Neural crest cell (in vitro differentiated cells): ENCODE measurements at places on chromosomes 1 and 21. TPM values are rescaled to one million over a fixed set of nuclear protein-coding genes. Genes with fewer than 3 reads are reported as not detected.
A peak's percentile ranks its signal among the peaks of the same experiment; 100 is the strongest.

The CCDC30 gene
- 6.9 and 7.5 TPM in 2 replicates for total RNA-seq

DNA sequence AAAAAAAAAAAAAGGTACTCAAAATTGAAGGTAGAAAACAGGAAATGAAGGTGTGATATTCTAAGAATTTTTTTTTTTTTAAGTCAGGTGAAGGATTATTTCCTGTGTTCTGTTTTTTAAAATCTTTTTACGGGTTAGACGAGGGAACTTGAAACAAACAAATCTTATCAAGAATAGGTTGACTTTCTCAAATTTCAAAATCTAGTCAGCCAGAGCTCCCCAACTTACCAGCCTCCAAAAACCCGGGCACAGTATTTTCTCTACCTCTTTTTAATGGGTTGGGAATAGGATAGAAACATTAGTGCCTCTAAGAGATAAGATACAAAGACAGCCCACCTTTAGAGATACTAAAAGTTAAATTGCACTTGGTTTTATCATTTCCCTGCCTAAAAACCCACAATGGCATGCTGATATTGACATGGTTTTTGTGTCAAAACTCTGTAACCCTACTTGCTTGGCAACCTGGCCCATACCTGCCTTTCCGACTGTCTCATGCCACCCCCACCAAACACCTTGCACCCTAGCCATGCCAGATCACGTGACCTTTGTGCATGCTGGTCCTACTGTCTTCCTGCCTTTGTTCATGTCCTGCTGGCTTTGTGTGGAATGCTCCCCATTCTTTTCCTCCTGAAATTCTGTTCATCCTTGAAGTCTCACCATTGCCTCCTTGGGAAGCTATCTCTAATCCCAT lies 4.2 kb downstream of the RCAN3 start:
- H3K27me3 ChIP-seq: peaks cover 74% of the 10 kb centered on the region
- peaks cover 11% of the 10 kb centered on the region for H3K4me1 ChIP-seq
- no peak overlapping the region for H3K27ac ChIP-seq

DNA sequence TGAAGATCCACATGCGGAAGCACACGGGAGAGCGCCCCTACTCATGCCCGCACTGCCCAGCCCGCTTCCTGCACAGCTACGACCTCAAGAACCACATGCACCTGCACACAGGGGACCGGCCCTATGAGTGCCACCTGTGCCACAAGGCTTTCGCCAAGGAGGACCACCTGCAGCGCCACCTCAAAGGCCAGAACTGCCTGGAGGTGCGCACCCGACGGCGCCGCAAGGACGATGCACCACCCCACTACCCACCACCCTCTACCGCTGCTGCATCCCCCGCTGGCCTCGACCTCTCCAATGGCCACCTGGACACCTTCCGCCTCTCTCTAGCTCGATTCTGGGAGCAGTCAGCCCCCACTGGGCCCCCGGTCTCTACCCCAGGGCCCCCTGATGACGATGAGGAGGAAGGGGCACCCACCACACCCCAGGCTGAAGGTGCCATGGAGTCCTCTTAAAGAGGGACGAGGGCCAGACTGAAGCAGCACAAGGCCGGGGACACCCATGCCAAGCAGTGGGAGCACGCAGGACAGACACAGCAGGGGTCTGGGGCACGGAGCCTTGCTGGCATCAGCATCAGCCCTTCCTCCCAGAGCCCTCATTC lies 13.7 kb downstream of the ZBTB7B start:
- H3K4me1 ChIP-seq: peaks cover 30% of the 10 kb centered on the region
- H3K4me3 ChIP-seq: no peak overlapping the region
- no peak overlapping the region for H3K27ac ChIP-seq
- no peaks in the 10 kb centered on the region for H3K27me3 ChIP-seq
- no peaks in the 10 kb centered on the region for H3K36me3 ChIP-seq

The CHODL gene
- total RNA-seq: 0.96 and 0.98 TPM in 2 replicates

The TNFRSF9 gene
- total RNA-seq: 0.23 and 0.28 TPM in 2 replicates

- H3K4me1 ChIP-seq: peaks cover 77% of the 10 kb centered on the region
- peak overlapping the region; percentile 19 for H3K27ac ChIP-seq
- H3K4me3 ChIP-seq: peak overlapping the region; percentile 68
- no peak for DNase-seq
These were observed 33.0 kb downstream of the KANK4 start for GRCh38 chr1:62285984-62286785.

The FCN3 gene
- total RNA-seq: not detected in 2 replicates

The SLC44A5 gene
- total RNA-seq: 9.7 and 10.0 TPM in 2 replicates

The PRR9 gene
- not detected in 2 replicates for total RNA-seq

DNA sequence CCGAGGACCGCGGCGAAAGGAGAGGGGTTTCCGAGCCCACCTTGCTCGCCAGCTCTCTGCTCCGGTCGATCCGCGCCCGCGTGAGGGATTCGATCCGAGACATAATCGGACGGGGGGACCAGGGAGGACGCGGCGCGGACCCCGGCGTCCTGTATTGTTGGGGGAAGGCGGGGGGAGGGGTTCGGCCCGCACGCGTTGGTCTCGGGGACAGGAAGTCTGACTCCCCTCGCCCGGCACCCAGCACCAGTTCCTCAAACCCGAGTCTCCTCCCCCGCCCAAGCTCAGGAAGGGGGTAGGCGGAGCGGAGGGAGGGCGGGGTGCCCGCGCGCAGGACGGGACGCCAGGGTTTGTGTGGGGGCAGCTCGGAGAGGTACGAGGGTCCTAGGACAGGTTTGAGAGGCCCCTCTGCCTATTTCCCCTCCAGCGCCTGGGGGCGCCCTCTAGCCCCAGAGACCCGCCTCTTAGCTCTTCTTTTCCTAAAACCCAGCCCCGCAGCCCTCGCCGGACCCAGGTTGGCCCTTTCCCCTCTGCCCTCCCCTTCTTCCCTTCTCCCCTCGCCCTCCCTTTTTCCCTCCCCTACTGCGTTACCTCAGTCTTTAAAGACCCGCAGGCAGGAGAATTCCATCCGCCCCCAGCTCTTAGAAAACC lies at the start of gene ARHGEF2:
TSS of gene ARHGEF2 (minus strand) at position 223 of the 648 bp plus-strand sequence. CDS start at position 103, 120 bp downstream.
- peak within 1 kb of the TSS; percentile 98 for H3K27ac ChIP-seq
- H3K27me3 ChIP-seq: no peaks in the 10 kb centered on the region
- H3K36me3 ChIP-seq: no peaks in the 10 kb centered on the region

DNA sequence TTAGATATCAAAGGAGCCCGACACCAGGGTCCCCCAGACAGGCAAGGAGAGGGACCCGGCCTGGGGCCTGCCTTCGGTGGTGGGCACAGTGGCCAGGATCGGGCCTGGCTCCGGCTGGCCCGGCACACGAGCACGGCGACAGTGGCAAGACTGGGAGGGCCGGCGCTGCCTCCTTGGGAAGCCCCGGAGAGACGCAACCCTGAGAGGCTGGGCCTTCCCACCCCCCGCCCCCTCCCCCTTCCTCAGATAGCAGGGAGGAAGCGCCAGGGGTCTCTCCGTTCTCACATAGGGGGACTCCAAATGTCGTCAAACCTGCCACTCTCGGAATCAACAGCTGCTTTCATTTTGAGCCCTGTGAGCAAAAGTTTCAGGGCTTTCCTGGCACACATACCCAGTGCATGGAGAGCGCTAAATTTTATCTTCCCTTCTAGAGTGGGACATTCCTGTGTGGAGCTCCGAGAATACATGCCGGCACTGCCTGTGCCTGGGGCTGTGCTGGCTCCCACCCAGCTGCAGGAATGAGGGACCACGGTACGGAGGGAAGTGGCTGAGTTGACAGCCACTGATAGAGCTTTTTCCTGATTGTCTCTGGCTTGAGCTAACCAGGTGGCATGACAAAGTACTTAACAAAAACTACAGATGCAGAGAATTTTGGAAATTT lies 62.4 kb downstream of the CD247 start:
- peaks cover 19% of the 10 kb centered on the region for H3K4me1 ChIP-seq
- H3K36me3 ChIP-seq: no peaks in the 10 kb centered on the region
- H3K27ac ChIP-seq: no peak overlapping the region
- peak; percentile 22 for DNase-seq
- peaks cover 2% of the 10 kb centered on the region for H3K27me3 ChIP-seq
- peak overlapping the region; percentile 84 for H3K4me3 ChIP-seq

DNA sequence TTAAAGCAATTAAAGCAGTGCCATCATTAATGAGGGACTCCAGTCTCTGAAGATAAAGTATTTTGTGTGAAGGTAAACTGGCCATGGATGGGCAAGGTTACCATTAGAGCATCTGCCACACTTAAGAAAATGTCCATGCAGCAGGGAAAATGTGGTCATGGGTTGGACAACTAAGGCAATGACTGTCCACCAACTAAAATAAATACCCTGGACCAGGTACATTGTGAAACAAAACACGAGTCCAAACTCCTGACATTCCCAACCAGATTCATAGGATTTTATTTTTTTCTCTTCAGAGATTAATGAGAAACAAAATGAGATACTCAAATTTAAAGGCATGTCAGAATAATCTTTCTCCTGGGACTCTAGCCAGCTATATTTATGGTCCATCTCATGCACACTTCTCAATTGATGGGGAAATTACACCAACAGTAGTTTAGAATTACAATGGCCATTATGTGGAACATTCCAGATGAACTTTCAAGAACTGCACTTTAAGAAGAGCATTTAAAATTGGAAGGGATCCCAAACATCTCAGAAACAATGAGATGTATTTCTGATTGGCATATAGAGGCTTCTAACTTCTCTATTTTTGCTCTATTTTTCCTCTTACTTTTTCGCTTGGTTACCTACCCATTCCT lies 8.1 kb downstream of the GBP7 start:
- no peak overlapping the region for H3K27ac ChIP-seq
- no peaks in the 10 kb centered on the region for H3K4me1 ChIP-seq
- peaks cover 4% of the 10 kb centered on the region for H3K27me3 ChIP-seq
- DNase-seq: no peak
- no peak overlapping the region for H3K4me3 ChIP-seq
- H3K36me3 ChIP-seq: no peaks in the 10 kb centered on the region

DNA sequence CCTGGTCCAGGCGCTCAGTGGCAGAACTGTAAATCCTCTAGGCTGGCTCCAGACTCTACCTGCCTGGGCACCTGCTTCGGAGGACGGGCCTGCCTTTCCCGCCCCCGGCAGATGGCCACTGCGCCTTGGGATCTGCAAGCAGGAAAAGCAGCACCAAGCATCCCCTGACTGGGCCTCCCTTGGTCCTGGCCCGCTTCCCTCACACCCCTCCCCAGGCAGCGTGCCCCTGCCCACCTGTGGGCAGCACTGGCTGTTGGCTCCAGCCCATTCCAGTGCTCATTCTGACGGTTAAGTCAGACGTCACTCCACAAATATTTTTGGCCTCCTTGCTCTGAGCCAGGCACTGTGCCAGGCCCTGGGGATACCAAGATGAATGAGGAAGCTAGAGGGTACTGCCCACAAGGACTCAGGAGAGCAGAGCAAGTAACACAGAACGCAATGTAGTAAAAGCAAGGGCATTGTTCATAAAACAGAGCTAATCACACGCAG lies 22.0 kb upstream of the BLACAT1 start:
- peaks cover 35% of the 10 kb centered on the region for H3K27me3 ChIP-seq
- peaks cover 6% of the 10 kb centered on the region for H3K4me1 ChIP-seq
- H3K36me3 ChIP-seq: no peaks in the 10 kb centered on the region
- DNase-seq: no peak
- no peak overlapping the region for H3K4me3 ChIP-seq
- H3K27ac ChIP-seq: no peak overlapping the region
